CD4-positive, alpha-beta T cell treated with Interleukin-17A for 1 hour (primary cell): ENCODE measurements at places on chromosomes 4 and X.
A peak's percentile ranks its signal among the peaks of the same experiment; 100 is the strongest.

DNA sequence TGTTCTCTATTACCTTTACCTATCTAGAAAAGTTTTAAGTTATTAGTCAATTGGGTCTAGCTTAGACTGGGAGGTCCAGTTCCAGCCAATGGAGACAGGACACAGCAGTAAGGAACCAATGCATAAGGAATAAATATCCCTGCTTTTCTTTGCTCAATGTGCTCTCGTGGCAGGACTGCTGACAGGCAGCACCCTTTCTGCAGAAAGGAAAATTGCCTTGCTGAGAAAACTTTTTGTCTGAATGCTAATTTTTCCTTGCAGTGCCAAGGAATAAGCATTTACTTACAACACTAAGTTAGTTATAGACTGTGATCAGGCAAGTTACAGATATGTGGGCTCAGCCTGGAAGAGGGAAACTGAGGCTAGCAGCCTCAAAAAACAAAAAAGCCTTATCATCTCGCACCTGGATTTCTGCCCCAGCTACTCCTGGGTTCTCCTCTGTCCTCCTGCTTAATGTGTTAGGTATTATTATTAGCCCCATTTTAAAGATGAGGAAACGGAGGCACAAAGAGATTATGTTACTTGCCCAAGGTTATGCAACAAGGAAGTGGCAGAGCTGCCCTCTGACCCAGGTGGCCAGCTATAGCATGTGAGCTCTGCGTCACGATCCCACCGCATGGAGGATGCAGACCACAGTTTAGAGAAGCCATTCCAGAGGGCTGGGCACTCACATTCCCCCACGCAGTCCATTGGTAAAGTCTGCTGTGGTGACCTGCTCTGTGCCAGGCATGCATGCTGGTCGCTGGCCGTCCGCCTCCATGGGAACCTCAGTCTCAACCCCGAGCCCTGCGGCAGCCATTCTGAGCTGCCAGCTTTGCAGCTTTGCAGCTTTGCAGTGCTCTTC lies 40.5 kb upstream of the C4orf50 start:
- no peak for DNase-seq

- DNase-seq: peak; percentile 63
These were observed 904 bp upstream of the WDR1 start for GRCh38 chr4:10117359-10118047.

DNA sequence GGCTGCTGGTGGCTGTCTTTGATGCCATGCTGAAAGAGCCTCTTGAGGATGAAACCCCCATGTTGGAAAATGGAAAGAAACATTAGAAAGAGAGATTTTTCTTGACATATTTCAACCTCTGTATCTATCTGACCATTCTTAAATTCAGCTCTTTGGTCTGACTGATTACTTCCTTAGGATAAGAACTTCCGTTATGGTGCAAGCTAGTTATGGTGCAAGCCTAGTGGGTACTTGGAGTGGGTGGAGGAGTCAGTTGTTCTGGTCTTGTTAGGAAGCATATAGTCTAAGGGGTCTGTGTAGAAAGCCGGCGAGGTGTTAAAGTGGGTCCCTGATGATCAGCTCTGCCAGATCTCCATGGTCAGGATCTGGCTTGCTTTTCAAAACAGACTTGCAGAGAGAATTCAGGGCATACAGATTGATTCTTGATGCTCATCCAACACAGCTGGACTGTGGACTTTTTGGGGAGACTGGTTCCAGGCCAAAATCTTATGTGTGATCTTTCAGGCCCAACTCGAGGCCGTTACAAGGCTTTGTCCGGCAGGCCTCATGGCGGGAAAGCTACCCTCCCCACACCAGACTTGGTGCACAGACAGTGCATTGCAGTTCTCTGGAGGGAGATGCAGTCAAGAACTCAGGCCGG lies 82.8 kb upstream of the BOD1L1 start:
- DNase-seq: no peak

DNA sequence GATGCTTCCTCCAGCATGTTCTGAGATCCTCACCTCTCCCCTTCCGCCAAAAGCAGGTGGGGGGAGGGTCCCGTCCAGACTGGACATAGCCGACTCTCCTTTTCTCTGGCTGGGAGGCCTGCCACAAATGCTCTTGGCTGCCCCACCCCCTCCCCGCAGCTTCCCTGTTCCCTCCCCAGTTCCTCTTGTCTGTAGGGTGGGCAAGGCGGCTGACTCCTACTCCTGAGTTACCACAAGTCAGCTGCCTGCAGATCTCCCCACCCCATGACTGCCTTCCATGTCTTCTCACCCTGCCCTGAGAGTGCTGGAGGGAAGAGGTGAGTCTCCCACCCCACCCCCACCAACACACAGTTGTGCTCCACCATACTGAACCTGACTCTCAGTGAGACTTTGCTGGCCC lies 2.9 kb downstream of the ATP6AP1 start:
- DNase-seq: no peak

DNA sequence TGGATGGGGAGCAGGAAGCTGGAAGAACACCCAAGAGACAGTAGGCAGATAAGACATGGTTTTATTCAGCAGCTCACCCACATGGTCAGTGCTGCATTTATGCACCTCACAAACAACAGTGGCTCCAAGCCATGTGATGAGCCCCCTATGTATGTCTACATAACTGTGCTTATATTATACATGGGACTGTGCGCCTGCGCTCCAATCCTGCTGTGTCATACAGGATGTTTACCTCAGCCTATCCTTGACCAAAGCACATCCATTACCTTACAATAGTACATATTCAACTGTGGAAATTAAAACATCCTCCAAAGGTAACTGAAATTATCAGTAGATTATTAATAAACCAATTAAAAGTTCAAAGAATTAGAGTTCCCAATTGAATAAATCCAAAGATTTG lies 44.1 kb upstream of the SGMS2 start:
- DNase-seq: peak; percentile 4

DNA sequence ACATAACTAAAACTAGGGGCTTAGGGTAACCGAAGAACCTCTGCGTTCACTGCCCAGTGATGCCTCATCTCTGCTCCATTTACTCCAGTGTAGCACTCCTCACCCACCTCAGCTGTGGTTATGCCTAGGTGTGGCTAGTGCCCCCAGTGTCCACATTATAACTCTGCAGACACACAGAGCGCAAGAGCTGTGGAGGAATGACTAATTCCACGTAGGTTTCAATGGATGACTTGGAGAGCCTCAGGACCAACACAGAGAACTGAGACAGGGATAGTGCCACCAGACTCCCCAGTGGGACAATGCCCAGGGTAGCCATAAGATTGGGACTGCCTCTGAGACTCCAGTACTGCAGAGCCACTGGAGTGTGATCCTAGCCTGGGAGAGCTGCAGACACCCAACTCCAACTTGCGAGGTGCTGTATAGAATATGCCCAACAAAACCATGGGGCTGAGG lies 542.4 kb upstream of the DIPK2B start:
- no peak for DNase-seq

DNA sequence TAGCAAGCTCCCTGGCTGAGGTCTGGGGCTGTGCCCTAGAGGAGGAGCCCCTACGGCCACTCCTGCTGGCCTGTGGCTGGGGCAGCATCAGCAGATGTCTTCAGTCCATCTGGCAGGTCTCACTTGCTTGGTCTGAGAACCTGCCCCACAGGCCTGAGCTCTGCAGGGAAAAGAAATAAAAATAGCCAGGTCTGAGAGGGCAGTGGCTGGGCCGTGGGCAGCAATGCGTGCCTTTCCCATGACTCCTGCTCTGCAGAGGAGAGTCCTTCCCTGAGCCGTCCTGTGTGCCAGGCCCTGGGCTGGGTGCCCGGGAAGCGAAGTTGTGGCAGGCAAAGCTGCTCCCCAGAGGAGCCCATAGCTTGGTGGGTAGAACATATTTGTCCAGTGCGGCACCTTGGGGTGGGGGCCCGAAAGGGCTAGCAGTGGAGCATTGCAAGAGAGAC lies 11.3 kb upstream of the KIAA0232 start:
- DNase-seq: no peak

DNA sequence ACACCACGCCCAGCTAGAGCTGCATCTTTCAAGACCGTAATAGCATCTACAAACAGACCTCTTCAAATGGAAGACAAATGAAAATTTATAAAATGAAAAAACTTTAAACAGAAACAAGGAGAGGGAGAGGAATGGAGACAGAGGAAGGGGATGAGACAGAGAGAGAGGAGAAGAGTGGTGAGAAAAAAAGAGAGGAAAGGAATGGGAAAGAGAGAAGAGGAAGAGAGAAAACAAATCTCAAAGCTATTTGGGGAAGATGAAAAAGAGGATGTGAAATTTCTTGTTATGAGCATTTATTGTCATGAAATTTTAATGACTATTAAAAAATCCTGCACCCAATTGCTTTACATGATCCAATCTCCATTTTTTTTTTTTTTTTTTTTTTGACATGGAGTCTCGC lies 726.9 kb downstream of the GRID2 start:
- no peak for DNase-seq
